NCI-H2029 (cell line): ENCODE measurements at places on chromosomes 1 and 21.

- no peak for DNase-seq
These were observed 6.7 kb upstream of the CASZ1 start for GRCh38 chr1:10802944-10803715.

- no peak for DNase-seq
These were observed 29.3 kb downstream of the KIRREL1 start for GRCh38 chr1:158022554-158023312.

- DNase-seq, result no peak
These were observed 12.4 kb downstream of the CELF3 start for GRCh38 chr1:151704246-151704645.

- DNase-seq, result peak; percentile 22
These were observed at the start of gene HUNK for GRCh38 chr21:31872452-31873274. TSS of gene HUNK (plus strand) at chr21:31873020. CDS start at chr21:31873675, 655 bp downstream.

DNA sequence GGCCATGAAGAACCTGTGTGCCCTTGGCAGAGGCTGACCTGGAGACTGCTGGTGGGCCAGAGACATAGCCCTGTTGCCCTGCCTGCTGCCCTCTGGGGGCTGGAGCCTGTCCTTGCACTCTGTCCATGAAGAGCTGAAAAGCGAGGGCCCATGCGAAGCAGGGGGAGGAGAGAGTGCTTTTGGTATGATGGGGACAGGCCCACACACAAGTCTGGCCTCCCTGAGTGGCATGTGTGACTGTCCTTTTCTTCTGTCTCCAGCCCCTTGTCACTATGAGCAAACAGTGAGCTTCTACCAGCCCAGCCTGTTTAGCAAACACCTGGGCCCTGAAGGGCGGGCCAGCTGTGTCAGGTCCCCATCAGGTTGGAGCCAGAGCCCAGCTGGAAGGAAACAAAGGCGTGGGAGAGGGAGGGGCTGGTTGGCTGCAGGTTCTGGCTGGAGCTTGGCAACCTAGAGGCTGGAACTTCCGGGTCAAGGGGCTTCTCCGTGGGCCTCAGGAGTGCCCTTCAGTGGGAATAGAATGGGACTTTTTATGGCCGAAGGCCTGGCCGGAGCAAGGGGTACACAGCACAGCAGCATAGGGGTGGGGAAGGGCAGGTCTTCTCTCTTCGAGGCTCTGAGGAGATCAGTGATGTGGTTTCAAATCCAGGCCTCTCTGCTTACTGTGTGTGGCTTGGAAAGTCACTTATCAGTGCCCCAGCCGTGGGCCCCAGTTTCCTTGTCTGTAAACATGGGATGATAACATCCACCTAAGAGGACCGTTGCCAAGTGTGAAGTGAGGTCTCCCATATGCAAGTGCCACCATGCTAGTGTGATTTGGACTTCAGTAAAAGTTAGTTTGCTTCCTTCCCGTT lies 14.3 kb downstream of the QSOX1 start:
- peak; percentile 93 for DNase-seq
